ENCODE measurements at places on chromosomes 5 and 9.

DNA sequence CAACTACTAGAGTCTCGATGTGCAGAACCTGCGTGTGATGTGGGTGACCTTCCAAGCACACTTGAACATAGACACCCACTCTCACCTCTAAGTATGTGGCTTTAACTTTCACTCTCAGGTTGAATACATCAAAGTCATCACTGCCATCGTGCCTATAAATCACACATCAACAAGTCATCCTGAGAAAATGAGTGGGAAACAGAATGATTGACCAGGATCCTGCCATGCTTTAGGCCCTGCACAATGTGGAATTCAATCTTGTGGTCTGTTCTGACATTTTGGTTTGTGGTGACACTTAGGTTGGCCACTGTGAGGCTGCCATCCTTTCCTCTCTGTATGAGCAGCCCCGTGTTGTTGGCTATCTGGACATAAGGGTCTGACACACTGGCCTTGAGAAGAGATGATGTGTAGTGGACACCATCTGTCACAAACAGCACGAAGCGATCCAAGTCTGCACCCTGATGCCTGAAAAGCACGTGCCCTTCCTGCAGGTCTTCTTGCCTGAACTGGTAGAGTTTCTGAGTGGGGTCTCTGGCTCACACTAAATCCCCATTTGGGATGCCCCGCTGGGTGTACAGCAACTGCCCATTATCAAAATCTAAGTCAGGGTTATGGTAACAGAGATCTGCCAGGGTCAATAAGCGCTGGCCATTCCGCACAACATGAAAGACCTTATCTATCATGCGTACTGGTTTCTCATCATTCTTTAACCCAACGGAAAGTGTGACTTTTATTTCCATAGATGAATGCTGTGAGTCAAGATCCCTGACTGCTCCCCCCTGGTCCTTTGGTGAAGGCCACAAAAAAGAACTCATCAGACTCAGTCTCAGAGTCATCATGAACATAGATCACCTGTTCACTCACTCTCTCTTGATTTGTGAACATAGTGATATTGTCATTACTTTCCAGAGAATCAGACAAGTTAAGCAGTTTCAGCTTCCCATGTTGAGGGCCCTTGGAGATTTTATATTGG lies 116.6 kb downstream of the ESM1 start:
- DNase-seq, result no peak

- DNase-seq, result no peak
These were observed 1575.9 kb downstream of the EFNA5 start for GRCh38 chr5:106094839-106095238.

DNA sequence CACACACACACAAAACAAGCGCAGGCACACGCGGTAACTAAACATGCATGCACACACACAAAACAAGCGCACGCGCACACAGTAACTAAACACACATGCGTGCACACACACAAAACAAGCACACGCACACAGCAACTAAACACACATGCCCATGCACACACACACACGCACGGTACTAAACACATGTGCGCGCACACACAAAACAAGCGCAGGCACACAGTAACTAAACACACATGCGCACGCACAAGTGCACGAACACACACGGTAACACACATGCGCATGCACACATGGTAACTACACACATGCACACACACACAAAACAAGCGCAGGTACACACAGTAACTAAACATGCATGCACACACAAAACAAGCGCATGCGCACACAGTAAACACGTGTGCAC lies 19.9 kb upstream of the SLC6A3 start:
- no peak for DNase-seq

DNA sequence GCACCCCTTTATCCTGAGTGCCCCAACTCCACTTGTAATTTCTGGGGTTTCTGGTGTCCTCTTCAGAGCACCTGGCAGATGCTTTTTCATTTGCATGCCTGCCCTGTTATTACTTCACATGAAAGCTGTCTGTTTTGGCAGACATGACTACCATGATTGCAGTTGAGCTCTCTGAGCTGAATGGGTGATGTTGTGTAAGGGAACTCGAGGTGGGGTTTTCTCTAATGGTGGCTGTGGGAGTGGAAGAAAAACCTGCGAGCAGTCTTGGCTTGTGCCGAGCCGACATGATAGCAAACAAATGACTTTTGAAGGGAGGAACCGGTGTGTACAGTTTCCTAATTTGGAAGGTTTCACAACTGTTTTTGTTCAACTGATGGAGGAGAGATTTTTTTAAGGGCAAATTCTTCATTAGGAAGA lies 196.2 kb downstream of the AOPEP start:
- DNase-seq, result no peak

DNA sequence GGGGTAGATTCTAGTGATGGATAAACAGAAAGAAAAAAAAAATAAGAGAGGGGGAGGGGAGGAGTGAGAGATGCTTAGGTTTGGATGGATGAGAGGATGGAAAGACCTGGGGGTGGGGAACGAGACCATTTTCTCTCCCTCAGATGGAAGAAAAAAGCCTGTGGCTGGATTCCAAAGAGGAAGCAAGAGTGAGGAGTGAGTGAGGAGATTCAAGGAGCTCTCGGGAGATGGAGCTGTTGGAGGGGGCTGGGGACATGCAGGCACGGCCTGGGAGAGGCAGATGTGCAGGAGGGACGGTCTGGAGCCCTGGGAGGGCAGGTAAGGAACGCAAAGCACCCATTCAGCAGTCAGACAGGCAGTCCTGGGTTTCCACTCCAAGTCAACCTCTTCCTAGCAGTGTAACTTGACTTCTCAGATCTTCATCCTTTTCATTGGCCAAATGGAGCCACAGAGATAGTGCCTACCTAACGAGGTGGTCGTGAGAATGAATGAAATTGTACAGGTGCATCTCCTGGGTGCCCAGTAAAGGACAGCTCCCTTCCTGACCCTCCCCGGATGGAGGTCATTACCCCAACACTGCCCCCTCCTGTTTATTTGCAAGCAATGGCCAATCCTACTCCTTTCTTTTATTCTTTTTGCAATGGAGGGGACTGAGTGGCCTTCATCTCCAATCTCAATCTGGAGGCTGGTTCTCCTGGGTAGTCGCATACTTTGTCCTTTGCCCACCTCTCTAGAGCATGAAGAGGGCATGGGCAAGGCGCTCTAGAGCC lies 52.2 kb downstream of the PCDH1 start:
- DNase-seq, result no peak

- DNase-seq, result no peak
These were observed 247.2 kb upstream of the EFNA5 start for GRCh38 chr5:107917983-107918382.

DNA sequence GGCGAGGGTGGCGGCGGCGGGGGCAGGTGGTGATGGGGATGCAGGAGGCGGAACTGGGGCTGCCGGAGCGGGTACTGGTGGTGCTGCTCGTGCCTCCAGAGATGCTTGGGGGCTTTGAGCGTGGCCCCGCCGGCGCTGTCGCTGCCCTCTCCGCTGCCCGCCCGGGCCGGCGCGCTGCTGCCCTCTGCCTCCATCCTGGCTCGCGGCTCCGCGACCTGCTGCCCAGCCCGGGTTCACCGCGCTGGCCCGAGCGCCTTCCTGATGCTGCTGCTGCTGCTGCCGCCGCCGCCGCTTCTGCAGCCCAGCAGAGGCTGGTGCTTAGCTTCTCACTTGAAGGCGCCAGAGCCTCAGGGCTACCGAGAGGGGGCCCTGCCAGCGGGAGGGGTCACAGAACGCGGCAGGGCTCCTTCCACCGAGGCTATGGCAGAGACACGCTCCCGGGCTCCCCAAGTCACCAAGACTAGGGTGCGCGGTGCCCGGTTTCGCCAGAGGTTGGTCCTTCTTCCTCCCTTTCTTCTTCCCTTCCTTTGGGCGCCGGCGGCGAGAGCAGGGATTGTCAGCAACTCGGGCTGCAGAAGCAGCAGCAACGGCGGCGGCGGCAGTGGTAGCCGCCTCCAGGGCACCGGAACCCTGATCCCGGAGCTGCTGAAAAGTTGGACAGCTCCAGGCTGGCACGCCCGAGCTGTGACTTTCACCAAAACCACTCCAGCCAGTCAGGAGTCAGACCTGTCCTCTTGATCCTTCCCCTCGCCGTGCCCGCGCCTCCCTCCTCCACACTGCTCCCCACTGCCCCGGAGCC lies at the start of gene PDE4D:
Gene PDE4D (minus strand): TSS at position 298 of the 799 bp plus-strand sequence.
- DNase-seq, result no peak

GRCh38 chr5:155676967-155677366 lies 650.0 kb upstream of the SGCD start:
- DNase-seq, result no peak

DNA sequence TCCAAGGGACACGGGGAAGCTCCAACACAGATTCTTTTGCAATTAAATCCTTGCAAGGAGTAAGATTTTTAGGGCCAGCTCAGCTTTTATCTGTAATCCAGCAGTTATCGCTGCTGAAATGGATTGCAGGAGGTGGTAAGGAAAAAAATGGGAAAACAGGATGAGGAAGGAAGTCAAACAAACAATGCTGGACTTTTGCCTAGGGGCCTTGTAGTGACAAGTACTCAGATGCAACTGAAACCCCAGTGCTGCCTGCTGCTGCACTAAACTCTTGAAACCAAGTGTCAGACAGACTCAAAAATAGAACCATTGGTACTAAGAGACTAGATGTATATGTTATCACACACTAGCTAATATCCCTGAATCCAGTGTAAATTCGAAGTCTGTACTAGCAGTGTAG lies 309.2 kb downstream of the CTNND2 start:
- no peak for DNase-seq

DNA sequence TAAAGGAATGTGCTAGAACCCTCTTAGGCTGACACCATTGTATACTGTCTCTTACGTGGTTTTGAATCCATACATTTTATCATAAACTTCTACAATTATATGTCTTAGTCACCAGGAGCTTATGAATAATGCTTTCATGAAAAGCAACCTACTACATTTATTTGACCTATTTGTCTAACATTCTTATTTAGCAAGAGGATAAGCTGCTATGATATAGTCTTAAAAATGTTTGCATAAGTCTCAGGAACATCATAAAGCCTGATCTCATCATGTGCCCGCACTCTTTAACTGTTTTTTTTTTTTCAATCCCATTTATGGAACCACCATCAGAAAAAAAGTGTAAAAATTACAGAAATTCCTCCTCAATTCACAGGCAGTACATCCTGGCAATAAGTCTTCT lies 59.7 kb downstream of the CDH12 start:
- no peak for DNase-seq

- no peak for DNase-seq
These were observed 649.4 kb downstream of the CDH9 start for GRCh38 chr5:26388976-26389375.

GRCh38 chr5:154642499-154643245 lies 112.5 kb upstream of the LARP1 start:
- DNase-seq, result peak; percentile 42

- no peak for DNase-seq
These were observed 226.3 kb downstream of the SPOCK1 start for GRCh38 chr5:137272831-137273230.

- peak; percentile 41 for DNase-seq
These were observed at the start of gene ARSB for GRCh38 chr5:78985116-78985724. Gene ARSB, minus strand, starts transcription at chr5:78985310. Its CDS starts 62 bp downstream, at chr5:78985248.

All from LoVo (cell line).